ENCODE measurements at places on chromosomes 16 and 17. TPM values are rescaled to one million over a fixed set of nuclear protein-coding genes. Genes with fewer than 3 reads are reported as not detected.

The CFAP119 gene
- 10.4 TPM for polyA plus RNA-seq

The MMP28 gene
- polyA plus RNA-seq = 0.74 TPM

The TOP2A gene
- polyA plus RNA-seq = 0.36 TPM

The NEUROD2 gene
- 0.06 TPM for polyA plus RNA-seq

The PRKCB gene
- polyA plus RNA-seq = 106 TPM

The MSLN gene
- polyA plus RNA-seq = not detected

The NPIPA3 gene
- 12.2 TPM for polyA plus RNA-seq

The CCDC154 gene
- polyA plus RNA-seq = 22.9 TPM

The FAM222B gene
- 10.8 TPM for polyA plus RNA-seq

The SOX15 gene
- 0.49 TPM for polyA plus RNA-seq

The PLEKHH3 gene
- polyA plus RNA-seq = 0.67 TPM

The C16orf46 gene
- polyA plus RNA-seq = 0.13 TPM

The ZACN gene
- polyA plus RNA-seq = 0.35 TPM

The FOXO3B gene
- polyA plus RNA-seq = 1.8 TPM

The CD19 gene
- 478 TPM for polyA plus RNA-seq

Measured in B cell (primary cell).